ENCODE measurements at places on chromosomes 5 and 9.
A peak's percentile ranks its signal among the peaks of the same experiment; 100 is the strongest.

- DNase-seq: no peak
These were observed 12.8 kb upstream of the FBXL7 start for GRCh38 chr5:15487228-15487627.

DNA sequence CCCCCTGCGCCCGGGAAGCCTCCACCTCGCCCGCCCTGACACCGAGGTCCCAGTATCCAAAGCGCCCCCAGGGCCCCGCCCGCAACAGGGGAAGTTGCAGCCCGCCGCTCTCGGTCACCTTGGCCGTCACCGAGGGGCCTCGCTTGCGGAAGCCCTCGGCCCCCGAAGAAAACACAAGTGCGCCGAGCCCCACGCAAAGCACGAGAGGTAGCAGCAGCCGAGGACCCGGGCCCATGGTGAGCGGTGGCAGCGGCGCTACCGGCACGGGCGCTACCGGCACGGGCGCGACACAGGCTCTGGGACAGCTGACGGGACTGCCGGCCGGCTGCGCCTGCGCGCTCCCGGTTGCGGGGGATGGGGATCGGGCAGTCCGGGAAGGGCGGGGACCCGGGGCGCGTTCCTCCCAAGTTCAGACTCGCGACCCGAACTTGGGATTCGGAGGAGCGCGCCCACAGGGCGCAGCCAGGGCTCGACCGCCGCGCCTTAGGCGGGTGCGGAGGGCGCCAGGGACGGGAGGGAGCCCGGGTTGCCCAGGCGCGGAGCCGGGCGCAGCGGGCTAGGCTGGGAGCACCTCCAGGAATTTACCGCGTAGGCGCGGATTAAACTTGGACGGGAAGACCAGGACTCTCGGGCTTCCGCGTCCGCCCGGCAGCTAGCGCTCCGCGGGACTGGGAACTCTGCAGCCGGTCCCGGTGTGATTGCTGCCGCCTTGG, at the start of gene PPIC:
PPIC (minus strand) TSS at position 335 of the 713 bp plus-strand sequence; CDS start at position 235, 100 bp downstream.
- peak; percentile 90 for DNase-seq

- DNase-seq: no peak
These were observed 4.7 kb downstream of the FAM200C start for GRCh38 chr5:160395111-160395510.

GRCh38 chr9:132059361-132059760, 20.3 kb downstream of the MED27 start:
- DNase-seq: no peak

DNA sequence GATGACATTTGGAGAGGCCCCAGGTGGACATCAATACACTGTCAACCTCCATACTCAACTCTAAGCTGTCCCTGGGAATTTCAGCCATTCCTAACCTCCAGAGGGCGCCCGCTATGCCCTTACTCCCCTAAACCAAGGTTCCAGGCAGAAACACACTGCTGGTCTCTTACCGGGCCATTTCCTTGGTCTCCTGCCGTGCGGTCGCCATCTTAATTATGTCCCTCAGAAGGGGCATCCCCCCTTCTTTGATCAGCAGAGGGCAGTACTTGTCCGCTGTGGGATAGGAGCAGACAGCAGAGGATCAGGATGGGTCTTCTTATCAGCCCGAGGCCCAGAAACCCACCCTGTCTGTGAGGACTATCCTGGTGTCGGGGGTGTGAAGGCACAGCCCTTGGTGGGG, 9.3 kb upstream of the ZDHHC12 start:
- peak; percentile 94 for DNase-seq

- DNase-seq: no peak
These were observed 80.8 kb downstream of the PTCD2 start for GRCh38 chr5:72400950-72401349.

DNA sequence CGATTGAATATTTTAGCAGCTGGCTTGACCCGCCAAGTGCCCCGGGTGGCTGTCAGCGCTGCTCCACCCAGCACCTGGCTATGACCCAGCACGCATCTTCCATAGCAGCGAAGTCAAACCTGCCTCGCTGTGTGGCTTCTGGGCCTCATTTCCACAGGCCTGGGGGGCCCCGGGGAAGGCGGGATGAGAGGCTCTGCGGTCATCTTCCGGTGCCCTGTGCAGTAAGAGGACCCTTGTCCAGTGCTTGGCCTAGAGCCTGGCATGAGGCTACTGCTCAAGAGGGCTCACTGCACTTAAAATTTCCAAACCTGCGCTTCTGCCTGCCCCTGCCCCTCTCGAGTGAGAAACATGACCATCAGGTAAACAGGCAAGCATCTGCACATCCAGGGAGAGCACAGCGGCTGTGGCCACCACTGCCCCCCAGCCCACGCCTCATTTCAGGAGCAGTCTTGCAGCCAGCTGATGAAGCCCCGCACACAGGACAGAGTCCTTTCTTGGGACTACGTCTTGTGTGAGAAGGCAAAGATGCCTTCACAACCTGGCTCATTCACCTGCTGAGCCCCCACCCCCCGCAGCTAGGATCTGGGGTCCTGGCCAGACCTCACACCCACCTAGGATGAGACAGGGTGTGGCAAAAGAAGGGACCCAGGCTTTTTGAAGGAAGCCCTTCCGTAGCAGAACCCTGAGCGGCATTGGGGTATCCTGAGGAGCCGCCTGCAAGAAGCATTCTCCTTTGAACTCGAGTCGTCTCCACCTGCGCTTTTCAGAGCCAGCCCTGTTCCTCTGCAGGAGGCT, 69.5 kb upstream of the UNC5A start:
- no peak for DNase-seq

GRCh38 chr5:76855961-76856360, 6.1 kb downstream of the S100Z start:
- DNase-seq: peak; percentile 39

DNA sequence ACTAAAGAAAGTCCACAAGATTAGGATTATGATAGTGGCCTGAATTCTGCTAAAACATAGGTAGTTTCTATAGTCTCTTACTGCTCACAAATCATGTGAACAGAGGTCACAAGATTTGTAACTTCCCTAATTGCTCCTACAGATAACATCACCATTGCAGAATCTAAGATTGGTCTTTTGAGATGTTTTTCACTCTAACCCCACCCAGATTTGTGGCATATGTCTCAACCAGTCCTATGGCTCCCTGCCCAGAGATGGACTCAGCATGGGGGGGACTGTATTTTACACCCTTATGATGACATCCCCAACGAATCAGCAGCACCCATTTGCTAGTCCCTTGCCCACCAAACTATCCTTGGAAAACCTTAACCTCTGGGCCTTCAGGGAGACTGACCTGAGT, 1046.2 kb downstream of the CDH12 start:
- no peak for DNase-seq

DNA sequence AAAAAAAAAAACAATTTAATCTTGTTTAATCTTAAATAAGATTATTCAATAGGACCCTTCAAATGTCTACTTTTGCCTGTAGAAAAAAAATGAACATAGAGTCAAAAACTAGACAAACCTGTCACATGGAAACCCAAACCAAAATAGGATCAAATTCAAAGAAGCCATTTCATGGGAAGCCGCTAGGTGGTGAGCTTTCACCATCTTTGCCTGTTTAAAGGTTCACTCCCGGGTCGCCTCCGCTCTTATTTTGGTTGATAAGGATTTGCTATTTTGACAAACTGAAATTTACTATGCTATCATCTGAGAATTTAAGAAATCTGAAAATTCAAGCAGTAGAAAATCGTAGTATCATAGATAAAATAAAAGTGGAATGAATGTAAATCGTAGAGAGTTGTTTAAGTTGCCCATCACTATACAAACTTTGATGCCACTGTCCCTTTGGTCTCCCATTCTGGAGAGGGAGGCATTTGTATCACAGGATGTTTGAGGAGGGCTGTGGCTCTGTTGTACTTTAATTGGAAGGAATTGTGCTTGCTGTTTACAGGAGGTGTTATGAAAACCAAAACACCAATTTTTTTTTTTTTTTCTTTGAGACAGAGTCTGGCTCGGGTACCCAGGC, 43.5 kb upstream of the DNAH5 start:
- DNase-seq: peak; percentile 61

GRCh38 chr5:60522292-60522905, 177.6 kb downstream of the DEPDC1B start:
- no peak for DNase-seq

All from adrenal gland (tissue), 19 donors.